Activated T-cell treated with anti-CD3 and anti-CD28 coated beads, Interleukin-2, amount 50 U/mL, for 24 hours (primary cell): ENCODE measurements at places on chromosomes 5 and 9.
A peak's percentile ranks its signal among the peaks of the same experiment; 100 is the strongest.

- peaks cover 50% of the 10 kb centered on the region for H3K27me3 ChIP-seq
- H3K27ac ChIP-seq, result no peak overlapping the region
- peaks cover under 1% of the 10 kb centered on the region for H3K4me1 ChIP-seq
- H3K4me3 ChIP-seq, result no peak overlapping the region
- DNase-seq, result peak; percentile 18
- H3K36me3 ChIP-seq, result no peaks in the 10 kb centered on the region
Observed at GRCh38 chr9:135069558-135070197, 17.8 kb upstream of the OLFM1 start.

GRCh38 chr9:6219981-6220380 is 4.4 kb downstream of the IL33 start:
- DNase-seq, result no peak
- H3K27ac ChIP-seq, result no peak overlapping the region
- no peaks in the 10 kb centered on the region for H3K36me3 ChIP-seq
- peaks cover 33% of the 10 kb centered on the region for H3K27me3 ChIP-seq

GRCh38 chr9:127405344-127406125 is 8.6 kb downstream of the SLC2A8 start:
- no peak overlapping the region for H3K4me3 ChIP-seq
- no peak for DNase-seq
- H3K36me3 ChIP-seq, result no peaks in the 10 kb centered on the region
- H3K27me3 ChIP-seq, result peaks cover 48% of the 10 kb centered on the region
- H3K4me1 ChIP-seq, result no peaks in the 10 kb centered on the region
- H3K27ac ChIP-seq, result no peak overlapping the region

GRCh38 chr9:9483175-9483574 is 1129.6 kb downstream of the PTPRD start:
- DNase-seq, result no peak
- no peak overlapping the region for H3K27ac ChIP-seq
- no peaks in the 10 kb centered on the region for H3K27me3 ChIP-seq
- H3K4me1 ChIP-seq, result no peaks in the 10 kb centered on the region
- H3K4me3 ChIP-seq, result no peak overlapping the region

DNA sequence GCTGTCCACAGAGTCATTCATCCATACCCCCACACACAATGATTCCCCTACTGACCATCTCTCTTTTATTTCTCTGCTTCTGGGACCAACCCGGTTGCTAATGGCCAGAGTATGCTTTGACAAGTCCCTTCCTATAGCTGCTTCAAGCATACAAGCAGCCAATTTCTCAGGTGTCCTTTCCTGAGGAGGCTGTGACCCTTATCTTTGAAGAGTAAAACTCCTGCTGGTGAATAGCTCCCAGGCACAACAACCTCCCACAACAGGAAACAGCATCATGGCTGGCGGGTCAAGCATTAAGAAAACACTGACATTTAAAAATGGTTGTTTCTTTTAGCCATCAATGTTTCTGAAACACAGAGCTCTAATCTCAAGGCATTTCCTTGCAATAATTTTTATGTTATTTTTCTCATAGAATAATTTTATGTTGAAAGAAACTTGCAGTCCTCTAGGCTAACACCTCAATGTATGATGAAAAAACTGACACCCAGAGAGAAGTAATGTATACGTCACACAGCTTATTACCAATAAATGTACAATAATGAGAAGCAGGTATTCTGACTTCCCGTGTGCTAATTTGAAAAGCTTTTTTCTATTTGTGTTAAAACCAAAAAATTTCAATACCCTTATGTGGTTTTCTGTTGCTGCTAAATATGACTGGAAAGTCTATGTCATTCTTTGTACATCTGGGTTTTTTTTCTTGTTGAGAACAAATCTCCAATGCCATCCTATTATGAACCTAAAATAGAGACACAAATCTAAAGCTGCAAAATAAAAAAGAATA is 7.5 kb upstream of the PAM start:
- peaks cover 20% of the 10 kb centered on the region for H3K4me1 ChIP-seq
- H3K4me3 ChIP-seq, result no peak overlapping the region

GRCh38 chr9:36319183-36319582 is 60.9 kb upstream of the GNE start:
- peaks cover 5% of the 10 kb centered on the region for H3K27me3 ChIP-seq
- H3K36me3 ChIP-seq, result no peaks in the 10 kb centered on the region
- DNase-seq, result no peak
- H3K4me1 ChIP-seq, result no peaks in the 10 kb centered on the region
- H3K27ac ChIP-seq, result no peak overlapping the region

GRCh38 chr9:91178281-91179236 is 183.2 kb downstream of the AUH start:
- no peak for DNase-seq
- H3K4me1 ChIP-seq, result peaks cover 61% of the 10 kb centered on the region
- peak overlapping the region; percentile 95 for H3K27ac ChIP-seq
- H3K4me3 ChIP-seq, result peak overlapping the region; percentile 63
- H3K27me3 ChIP-seq, result no peaks in the 10 kb centered on the region
- H3K36me3 ChIP-seq, result peaks cover 4% of the 10 kb centered on the region

DNA sequence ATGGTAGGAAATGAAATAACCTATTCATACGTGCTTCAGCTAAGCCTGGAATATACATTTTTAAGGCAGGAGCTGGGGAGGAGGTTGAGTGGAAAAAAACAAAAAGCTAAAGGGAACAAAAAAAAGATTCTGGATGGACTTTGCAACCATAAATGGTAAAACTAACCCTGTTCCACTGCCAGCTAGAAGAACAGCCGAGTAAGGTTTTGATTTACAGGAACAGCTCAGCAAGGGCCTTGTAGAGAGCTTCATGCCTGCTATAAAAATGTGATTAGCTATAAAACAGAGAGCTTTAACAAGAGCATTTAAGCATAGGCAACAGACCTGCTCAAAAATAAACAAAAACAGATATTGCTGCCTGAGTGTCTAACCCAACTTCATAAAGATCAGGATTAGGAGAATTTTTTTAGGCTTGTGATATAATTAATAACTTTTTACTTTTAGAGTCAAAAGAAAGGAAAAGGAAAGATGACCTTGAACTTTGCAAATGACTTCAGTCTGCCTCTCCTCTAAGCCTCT is 194.8 kb downstream of the FBXL7 start:
- DNase-seq, result no peak
- no peaks in the 10 kb centered on the region for H3K36me3 ChIP-seq
- no peaks in the 10 kb centered on the region for H3K4me1 ChIP-seq
- H3K4me3 ChIP-seq, result no peak overlapping the region
- no peak overlapping the region for H3K27ac ChIP-seq

GRCh38 chr5:135386096-135386495 is 12.9 kb downstream of the MACROH2A1 start:
- peaks cover 93% of the 10 kb centered on the region for H3K36me3 ChIP-seq
- no peak overlapping the region for H3K27ac ChIP-seq
- no peak for DNase-seq
- no peak overlapping the region for H3K4me3 ChIP-seq
- H3K4me1 ChIP-seq, result peaks cover 69% of the 10 kb centered on the region
- H3K27me3 ChIP-seq, result no peaks in the 10 kb centered on the region

GRCh38 chr5:148179234-148179824 is 11.0 kb downstream of the SPINK14 start:
- no peak for DNase-seq
- no peaks in the 10 kb centered on the region for H3K4me1 ChIP-seq
- H3K27me3 ChIP-seq, result peaks cover 18% of the 10 kb centered on the region
- H3K27ac ChIP-seq, result no peak overlapping the region

- no peak overlapping the region for H3K27ac ChIP-seq
- no peaks in the 10 kb centered on the region for H3K27me3 ChIP-seq
- no peak for DNase-seq
- no peaks in the 10 kb centered on the region for H3K36me3 ChIP-seq
- no peaks in the 10 kb centered on the region for H3K4me1 ChIP-seq
- H3K4me3 ChIP-seq, result no peak overlapping the region
Observed at GRCh38 chr5:166719991-166720390, 1571.5 kb upstream of the WWC1 start.

GRCh38 chr5:39892708-39893107 is 467.9 kb upstream of the DAB2 start:
- H3K27ac ChIP-seq, result no peak overlapping the region
- peaks cover 17% of the 10 kb centered on the region for H3K27me3 ChIP-seq
- H3K4me3 ChIP-seq, result no peak overlapping the region
- no peak for DNase-seq
- H3K36me3 ChIP-seq, result no peaks in the 10 kb centered on the region
- H3K4me1 ChIP-seq, result no peaks in the 10 kb centered on the region

- H3K4me1 ChIP-seq, result no peaks in the 10 kb centered on the region
- H3K27me3 ChIP-seq, result no peaks in the 10 kb centered on the region
- H3K4me3 ChIP-seq, result no peak overlapping the region
- DNase-seq, result no peak
Observed at GRCh38 chr5:85159395-85159794, 774.7 kb upstream of the EDIL3 start.

- DNase-seq, result no peak
- peaks cover 18% of the 10 kb centered on the region for H3K36me3 ChIP-seq
- no peak overlapping the region for H3K4me3 ChIP-seq
- no peak overlapping the region for H3K27ac ChIP-seq
- H3K27me3 ChIP-seq, result no peaks in the 10 kb centered on the region
Observed at GRCh38 chr9:123926941-123927340, 3.0 kb downstream of the DENND1A start.

GRCh38 chr9:107487521-107488374 is 1.8 kb downstream of the KLF4 start:
- H3K27me3 ChIP-seq, result peaks cover 73% of the 10 kb centered on the region
- peak overlapping the region; percentile 65 for H3K4me3 ChIP-seq
- H3K27ac ChIP-seq, result no peak overlapping the region
- peak; percentile 39 for DNase-seq
- peaks cover 20% of the 10 kb centered on the region for H3K4me1 ChIP-seq
- H3K36me3 ChIP-seq, result no peaks in the 10 kb centered on the region

- H3K4me1 ChIP-seq, result peaks cover 23% of the 10 kb centered on the region
- no peak overlapping the region for H3K27ac ChIP-seq
- no peak overlapping the region for H3K4me3 ChIP-seq
- DNase-seq, result no peak
- peaks cover 6% of the 10 kb centered on the region for H3K27me3 ChIP-seq
- H3K36me3 ChIP-seq, result no peaks in the 10 kb centered on the region
Observed at GRCh38 chr9:134381272-134381661, 55.0 kb downstream of the RXRA start.

GRCh38 chr5:137498301-137498735 is 808 bp downstream of the SPOCK1 start:
- H3K4me3 ChIP-seq, result no peak overlapping the region
- peak; percentile 31 for DNase-seq
- H3K36me3 ChIP-seq, result no peaks in the 10 kb centered on the region
- H3K27me3 ChIP-seq, result peaks cover 21% of the 10 kb centered on the region
- no peaks in the 10 kb centered on the region for H3K4me1 ChIP-seq

GRCh38 chr9:21680590-21680989 is 121.8 kb upstream of the MTAP start:
- H3K4me3 ChIP-seq, result no peak overlapping the region
- no peak for DNase-seq
- H3K27me3 ChIP-seq, result peaks cover 2% of the 10 kb centered on the region
- peaks cover 60% of the 10 kb centered on the region for H3K4me1 ChIP-seq

GRCh38 chr9:37126214-37126788 is 5.9 kb downstream of the ZCCHC7 start:
- no peak for DNase-seq
- peaks cover 34% of the 10 kb centered on the region for H3K36me3 ChIP-seq
- peaks cover 39% of the 10 kb centered on the region for H3K4me1 ChIP-seq

DNA sequence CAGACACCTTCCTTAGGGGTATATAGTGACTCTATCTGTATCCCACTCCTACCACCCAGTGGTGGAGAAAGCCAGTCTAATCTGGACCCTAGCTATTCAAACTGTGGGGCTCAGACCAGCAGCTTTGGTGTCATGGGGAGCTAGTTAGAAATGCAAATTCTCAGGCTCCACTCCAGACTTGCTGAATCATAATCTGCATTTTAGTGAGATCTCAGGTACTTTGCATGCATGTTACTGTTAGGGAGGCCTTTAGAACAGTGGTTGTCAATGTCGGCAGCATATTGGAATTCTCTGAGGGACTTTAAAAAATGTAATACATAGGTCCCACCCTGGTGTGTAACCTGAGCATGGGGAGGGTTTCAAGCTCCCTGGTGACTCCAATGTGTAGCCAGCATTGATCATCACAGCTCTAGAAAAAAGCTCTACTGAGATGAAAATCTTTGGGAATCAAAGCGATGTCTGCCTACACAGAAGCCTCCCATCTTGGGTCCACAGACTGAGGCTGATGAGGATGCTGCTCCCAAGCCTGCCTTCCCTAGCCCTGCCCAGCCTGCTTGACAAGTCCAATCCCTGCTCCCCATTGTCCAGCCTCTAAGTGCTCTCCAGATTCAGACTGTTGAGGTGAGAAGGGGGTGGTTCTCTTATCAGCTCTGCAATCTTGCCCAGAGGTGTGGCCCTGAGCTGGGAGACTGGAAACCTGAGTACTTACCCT is 11.9 kb upstream of the GM2A start:
- H3K27me3 ChIP-seq, result no peaks in the 10 kb centered on the region
- H3K4me1 ChIP-seq, result peaks cover 36% of the 10 kb centered on the region

DNA sequence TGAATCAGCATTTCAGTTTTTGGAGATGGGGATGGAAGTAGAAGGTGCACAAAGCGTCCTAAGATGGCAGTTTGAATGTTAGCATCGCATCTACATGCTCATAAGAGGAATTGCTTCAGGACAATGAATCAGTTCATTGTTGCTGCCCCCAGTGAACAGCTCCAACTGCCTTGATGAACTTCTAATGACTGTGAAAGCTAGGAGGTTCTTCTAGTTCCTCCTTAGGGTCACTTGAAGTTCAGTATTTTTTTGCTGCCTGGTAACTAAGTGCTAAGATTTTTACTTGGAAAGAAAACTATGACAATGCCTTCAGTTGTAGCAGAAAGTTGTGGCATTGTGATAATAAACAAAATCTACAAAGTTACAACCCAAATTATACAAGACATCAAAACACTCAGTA is 271.6 kb downstream of the RAB3C start:
- H3K27me3 ChIP-seq, result peaks cover 28% of the 10 kb centered on the region
- DNase-seq, result no peak
- peaks cover 5% of the 10 kb centered on the region for H3K4me1 ChIP-seq
- H3K27ac ChIP-seq, result no peak overlapping the region

- no peaks in the 10 kb centered on the region for H3K4me1 ChIP-seq
- no peaks in the 10 kb centered on the region for H3K27me3 ChIP-seq
- H3K36me3 ChIP-seq, result no peaks in the 10 kb centered on the region
- no peak overlapping the region for H3K4me3 ChIP-seq
- H3K27ac ChIP-seq, result no peak overlapping the region
Observed at GRCh38 chr5:178527458-178528307, 62.5 kb downstream of the COL23A1 start.

GRCh38 chr9:134192311-134192950 is 28.1 kb upstream of the RNU6ATAC start:
- H3K4me3 ChIP-seq, result no peak overlapping the region
- H3K36me3 ChIP-seq, result no peaks in the 10 kb centered on the region
- peaks cover 10% of the 10 kb centered on the region for H3K4me1 ChIP-seq
- no peaks in the 10 kb centered on the region for H3K27me3 ChIP-seq

DNA sequence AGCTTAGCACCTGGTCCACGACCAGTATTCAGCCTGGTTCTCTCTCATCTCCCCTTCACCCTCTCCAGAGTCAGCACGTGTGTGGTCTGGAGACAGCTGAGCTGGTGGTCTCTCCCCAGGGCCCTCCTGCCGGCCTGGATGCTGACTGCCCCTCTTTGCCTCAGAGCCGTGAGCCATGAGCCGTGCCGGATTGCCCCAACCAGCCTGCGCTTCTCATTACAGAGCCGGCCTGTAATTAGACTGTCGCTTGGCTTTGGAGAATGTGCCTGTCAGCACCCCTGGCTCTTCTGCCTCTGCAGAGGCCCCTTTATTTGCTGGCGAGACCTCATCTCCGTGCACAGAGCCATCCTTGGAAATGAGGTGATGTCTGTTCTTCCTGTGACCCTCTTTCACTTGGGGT is 118.7 kb upstream of the BOD1 start:
- no peaks in the 10 kb centered on the region for H3K36me3 ChIP-seq
- no peaks in the 10 kb centered on the region for H3K27me3 ChIP-seq
- H3K27ac ChIP-seq, result no peak overlapping the region
- H3K4me3 ChIP-seq, result no peak overlapping the region
